Stimulated activated CD4-positive, alpha-beta T cell treated with anti-CD3 and anti-CD28 coated beads, Interleukin-15, amount 100 ng/mL, for 24 hours (primary cell): ENCODE measurements at places on chromosomes 11 and 22.

- no peak for DNase-seq
Measured at GRCh38 chr11:35747668-35748067, 85.1 kb downstream of the TRIM44 start.

- no peak for DNase-seq
Measured at GRCh38 chr11:299951-300735, 817 bp upstream of the IFITM5 start.

DNA sequence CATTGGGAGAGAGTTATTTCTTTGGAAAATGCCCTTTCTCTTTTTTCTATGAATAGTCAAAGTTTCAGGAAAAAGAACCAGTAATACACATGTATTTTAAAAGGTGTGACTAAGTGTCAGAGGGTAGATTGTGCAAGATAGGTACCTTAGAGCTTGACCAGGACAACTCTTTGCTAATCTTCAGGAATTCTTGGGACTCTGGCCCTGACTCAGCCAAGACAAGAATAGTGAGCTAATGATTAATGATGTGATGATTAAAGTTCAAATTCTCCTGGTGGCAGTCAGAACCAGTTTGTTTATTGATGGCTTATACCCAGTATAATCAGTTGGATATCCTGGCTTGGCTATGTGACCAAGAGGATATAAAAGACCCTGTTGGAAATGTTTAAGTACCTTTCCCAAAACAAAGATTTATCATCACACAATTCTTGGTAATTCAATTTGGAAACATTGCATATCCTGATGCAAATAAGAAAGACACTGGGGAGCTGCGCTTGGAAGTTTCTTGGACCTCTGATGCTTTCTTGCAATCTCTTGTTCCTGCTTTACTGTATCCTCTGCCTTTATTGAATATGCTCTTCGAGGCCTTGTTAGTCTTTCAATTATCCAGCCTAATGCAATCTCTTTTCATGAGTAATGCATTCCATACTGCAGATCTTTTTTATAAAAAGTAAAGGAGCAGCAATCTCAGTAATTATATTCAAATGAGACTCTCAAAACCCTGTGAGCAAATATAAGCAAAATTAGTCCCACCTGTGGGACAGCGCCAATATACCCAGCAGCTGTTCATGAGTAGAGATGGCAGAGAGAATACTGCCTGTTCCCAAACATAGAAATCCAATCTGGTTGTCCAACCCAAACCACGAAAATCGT, 48.0 kb upstream of the CEP126 start:
- no peak for DNase-seq

- DNase-seq, result no peak
Measured at GRCh38 chr11:80899381-80899780, 1458.6 kb upstream of the TENM4 start.

DNA sequence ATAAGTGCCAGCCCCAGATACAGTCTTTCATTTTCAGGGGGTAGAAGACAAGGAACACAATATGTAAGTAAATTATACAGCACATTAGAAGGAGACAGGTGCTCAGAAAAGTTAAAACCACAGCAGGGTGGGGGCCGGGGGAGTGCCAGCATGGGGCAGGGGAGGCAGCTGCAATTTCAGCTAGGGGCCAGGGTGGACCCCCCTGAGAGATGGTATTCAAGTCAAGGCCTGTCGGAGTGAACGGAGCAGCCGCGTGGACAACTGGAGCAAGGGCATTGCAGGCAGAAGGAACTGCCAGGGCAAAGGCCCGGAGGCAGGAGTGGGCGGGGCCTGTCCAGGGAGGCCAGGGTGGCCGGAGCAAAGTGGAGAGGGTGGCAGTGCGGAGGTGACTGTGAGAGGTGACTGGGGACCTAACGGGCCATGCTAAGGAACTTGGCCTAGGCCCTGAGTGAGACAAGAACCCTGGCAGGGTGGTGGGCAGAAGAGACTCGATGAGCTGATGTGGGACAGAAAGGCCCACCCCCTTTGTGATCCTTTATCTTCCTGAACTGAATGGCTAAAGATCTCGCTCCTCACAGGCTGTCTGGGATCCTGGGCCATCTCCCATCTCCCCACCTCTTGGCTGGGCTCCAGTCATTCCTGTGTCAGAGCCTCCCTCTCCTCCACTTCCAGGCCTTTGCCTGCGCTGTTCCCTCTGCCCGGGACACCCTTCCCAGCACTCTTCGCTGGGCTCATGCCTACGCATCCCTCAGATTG, 22.4 kb upstream of the FLRT1 start:
- DNase-seq, result no peak

GRCh38 chr11:18804199-18804999, 12.8 kb upstream of the PTPN5 start:
- no peak for DNase-seq

GRCh38 chr22:25536589-25536988, 27.9 kb upstream of the GRK3 start:
- no peak for DNase-seq

DNA sequence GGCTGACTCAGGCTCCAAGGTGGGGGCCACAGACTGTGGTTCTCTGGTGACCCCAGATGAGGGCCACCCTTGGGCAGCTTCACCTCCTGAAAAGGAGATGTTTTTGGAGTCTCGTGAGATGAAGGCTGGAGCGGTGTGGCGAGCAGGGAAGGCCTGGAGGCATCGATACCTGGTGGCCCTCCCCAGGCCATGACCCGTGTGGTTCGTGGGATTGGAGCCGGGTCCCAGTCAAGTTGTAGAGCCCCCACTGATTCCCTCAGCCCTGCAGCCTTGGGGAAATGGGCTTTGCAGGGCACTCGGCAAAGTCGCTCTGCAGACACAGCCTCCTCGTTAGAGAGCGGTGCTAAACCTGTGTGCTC, 1083.4 kb downstream of the BRD1 start:
- no peak for DNase-seq

- DNase-seq, result no peak
Measured at GRCh38 chr11:78732246-78732645, 157.6 kb upstream of the NARS2 start.

GRCh38 chr11:130423541-130424142, 4.8 kb downstream of the ADAMTS8 start:
- no peak for DNase-seq

DNA sequence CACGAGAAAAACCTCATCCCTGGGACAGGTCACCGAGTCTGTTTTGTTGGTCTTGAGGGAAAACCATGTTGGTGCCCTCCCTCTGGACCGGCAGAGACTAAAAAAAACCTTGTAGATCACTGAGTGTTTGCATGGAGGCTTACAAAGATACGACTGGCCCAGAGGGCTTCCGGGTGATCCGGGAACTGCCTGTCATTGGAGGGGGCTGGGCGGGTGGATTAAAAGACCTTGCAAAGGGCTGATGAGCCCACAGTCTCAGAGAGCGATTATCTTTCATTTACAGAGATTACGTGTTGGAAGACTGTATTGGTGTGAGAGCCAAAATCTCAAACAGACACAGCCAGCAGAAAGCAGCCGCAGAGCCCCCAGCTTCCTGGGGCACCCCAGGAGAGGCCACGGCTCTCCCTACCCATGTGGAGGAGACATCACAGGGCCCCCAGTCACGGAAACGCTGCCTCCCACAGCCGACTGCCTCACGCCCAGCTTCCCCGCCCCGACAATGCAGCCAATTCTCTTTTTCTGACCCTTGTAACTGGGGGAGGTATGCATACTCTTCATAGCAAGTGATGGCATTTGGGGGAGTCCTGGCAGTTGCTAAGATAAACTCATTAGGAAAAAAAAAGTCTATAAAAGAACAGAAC, 426.4 kb downstream of the CTTN start:
- DNase-seq, result no peak

GRCh38 chr22:25409240-25409639, 155.2 kb upstream of the GRK3 start:
- no peak for DNase-seq

- no peak for DNase-seq
Measured at GRCh38 chr22:46514592-46515207, 22.7 kb downstream of the CELSR1 start.

DNA sequence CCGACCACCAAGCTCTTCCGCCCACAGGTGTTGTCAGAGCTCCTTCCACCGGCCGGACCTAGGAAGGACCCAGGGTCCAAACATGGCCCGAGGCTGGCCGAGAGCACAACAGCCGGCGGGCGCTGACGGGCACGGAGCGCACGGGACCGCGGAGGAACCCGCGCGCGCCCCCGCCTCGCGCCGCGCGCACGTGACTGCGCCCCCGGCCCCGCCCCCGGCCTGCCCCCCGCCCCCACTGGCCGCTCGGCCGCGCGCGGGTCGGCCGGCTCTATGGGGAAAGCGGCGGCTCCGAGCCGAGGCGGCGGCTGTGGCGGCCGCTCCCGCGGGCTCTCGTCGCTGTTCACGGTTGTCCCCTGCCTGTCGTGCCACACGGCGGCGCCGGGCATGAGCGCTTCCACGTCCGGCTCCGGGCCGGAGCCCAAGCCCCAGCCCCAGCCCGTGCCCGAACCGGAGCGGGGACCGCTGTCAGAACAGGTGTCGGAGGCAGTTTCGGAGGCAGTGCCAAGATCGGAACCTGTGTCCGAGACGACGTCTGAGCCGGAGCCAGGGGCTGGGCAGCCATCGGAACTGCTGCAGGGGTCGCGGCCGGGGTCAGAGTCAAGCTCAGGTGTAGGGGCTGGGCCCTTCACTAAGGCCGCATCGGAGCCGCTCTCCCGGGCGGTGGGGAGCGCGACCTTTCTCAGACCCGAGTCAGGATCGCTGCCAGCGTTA, at the start of gene OSBP2:
Gene OSBP2 (plus strand): TSS at position 235 of the 711 bp plus-strand sequence. CDS start 36 bp downstream, at position 271.
- peak; percentile 57 for DNase-seq

GRCh38 chr11:119847853-119848252, 118.9 kb upstream of the NECTIN1 start:
- no peak for DNase-seq

GRCh38 chr22:30825711-30826505, 131.2 kb downstream of the OSBP2 start:
- DNase-seq, result no peak

DNA sequence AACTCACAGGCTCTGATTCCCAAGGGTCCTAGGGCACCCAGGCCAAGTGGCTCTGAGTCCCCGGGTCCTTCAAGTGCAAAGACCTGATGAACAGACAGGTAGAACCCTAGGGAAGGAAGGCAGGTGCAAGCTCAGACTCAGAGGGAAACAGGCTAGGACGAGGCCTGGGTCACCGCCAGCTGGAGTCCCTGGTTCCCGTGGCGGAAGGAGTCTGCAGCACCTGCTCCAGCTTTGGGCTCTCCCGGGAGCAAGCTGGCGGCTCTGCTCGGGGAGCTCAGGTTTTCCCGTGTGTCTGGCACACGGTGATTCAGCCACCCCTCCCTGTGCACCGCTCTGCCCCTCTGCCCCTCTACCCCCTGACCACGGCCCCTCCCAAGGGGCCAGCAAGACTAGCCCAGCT, 59.8 kb downstream of the WNT7B start:
- DNase-seq, result no peak

DNA sequence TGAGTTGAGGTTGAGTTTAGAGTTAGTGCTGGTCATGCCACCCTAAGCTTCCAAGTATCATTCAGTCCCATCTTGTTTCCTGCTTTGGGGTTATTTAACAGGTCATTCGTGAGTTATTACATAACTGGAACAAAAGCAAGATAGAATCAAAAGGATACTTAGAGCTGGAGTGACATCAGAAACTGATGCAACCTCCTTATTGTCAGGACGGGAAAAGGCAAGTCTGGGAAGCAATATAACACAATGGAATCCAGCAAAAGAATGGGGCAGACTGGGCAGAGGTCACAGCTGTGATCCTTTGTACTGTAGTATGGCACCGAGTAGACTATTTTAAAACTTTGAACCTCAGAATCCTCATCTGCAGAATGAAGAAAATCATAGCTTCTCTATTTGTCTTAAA, 4.4 kb upstream of the PRSS23 start:
- DNase-seq, result no peak

GRCh38 chr22:42720263-42721044, at the start of gene A4GALT:
Gene A4GALT (minus strand): TSS chr22:42720870. CDS start chr22:42693951, 26,919 bp downstream.
- peak; percentile 23 for DNase-seq

DNA sequence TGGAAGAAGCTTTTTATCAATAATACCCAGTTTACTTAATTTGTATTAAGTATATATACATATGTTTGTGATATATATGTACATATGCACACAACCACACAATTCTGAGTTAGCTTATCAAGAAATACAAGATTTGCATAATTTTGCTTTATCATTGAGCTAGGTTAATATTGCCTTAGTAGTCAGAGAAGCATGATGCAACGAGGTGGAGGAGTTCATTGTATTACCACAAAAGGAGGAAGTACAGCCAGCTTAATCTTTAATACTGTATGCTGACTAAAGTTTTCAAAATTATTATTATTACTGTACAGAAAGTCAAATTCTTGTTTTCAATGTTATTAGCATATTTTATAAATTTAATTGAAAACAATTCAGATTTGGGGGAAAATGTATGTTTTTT, 278.4 kb upstream of the PDGFD start:
- no peak for DNase-seq

DNA sequence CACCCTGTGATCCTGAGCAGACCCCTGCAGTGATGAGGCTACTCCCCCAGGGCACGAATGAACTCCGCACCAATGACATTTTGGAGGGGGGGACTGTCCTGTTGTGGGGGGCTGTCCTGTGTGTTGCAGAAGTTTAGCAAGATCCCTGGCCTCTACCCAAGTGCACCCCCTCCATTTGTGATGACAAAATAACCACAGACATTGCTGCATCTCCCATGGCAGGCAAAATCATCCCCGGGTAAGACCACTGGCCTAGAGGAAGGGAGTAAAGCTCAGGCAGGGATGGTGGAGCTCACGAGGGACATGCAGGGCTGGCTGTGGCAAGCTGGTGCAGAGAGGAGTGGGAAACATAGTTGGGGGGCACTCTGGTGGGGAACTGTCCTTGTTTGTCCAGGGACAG, 40.6 kb downstream of the NECTIN1 start:
- DNase-seq, result no peak

DNA sequence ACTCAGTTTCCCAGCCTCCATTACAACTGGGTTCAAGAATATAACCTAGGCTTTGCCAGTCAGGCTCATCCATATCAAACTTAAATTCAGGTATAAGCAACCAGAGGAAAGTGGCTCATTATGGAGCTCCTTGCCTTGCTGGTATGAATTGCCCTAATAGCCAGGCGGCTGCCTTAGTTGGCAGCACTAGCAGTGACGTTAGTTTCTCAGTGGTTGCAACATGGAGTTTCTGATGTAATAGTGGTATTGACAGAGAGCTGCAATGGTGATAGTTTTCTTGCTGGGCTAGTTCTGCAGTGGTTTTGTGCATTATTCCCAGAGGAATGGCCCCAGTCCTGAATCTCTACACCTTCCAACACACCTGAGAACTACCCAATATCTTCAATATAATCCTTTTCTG, 3.8 kb upstream of the TMEM123 start:
- no peak for DNase-seq

- peak; percentile 75 for DNase-seq
Measured at GRCh38 chr22:38214302-38215056, 12.7 kb downstream of the MAFF start.

DNA sequence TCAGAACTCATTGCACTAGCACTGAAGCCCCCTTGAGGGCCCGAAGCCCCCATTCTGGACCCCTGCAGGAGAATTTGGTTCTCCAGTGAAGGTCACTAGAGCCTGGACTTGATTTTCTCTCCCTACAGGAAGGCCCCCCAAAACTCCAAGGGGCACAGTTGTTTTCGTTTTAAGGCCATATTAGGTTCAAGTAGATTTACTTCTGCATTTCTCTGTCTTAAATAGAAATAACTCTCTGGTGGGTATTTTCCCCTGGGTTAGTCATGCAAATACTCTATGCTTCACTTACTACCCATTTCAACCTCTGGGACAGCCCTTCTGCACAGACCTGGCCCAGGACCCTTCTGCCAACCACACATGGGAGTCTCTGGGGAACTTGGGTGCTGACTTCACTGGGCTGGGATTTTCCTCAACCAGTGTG, 41.6 kb downstream of the WEE1 start:
- DNase-seq, result no peak
